ENCODE measurements at places on chromosomes 6 and 20.
A peak's percentile ranks its signal among the peaks of the same experiment; 100 is the strongest.

DNA sequence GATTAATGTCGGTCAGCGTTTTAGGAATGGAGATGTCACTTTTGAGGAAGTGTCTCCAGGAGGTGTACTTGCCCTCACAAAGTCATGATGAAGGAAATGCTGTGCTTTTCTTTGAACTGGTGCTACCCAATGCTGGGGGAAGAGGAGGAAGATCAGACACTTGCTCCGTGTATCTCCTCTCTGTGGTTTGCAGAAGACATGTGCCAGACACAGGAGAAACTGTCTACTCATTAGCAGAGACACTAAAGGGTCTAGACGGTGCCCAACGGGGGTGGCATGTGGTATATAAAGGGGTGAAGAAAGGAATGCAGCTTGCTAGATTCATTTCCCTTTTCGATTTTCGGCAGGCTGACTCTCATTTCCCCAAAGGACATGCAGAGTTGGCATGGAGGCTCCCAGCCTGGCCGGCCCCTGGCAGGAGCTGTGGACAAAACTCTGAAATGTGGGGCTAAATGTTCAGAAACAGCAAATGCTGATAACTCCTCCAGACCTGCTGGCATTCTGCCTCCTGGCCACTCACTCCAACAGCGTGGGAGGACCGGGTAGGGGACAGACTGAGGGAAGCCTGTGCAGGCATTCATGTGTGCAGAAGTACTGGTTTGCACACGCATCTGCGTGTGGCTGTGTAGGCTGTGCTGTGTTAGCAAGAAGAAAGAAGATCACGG is 59.6 kb upstream of the QKI start:
- DNase-seq, result peak; percentile 89

GRCh38 chr6:94751641-94752329 is 825.5 kb upstream of the MANEA start:
- DNase-seq, result no peak

GRCh38 chr6:124947971-124948451 is 14.2 kb upstream of the RNF217 start:
- no peak for DNase-seq

GRCh38 chr6:21478883-21479539 is 114.5 kb upstream of the SOX4 start:
- DNase-seq, result peak; percentile 30

GRCh38 chr20:50260479-50261221 is 70.0 kb downstream of the CEBPB start:
- no peak for DNase-seq

- DNase-seq, result no peak
Measured at GRCh38 chr20:57659517-57660180, 39.4 kb upstream of the ZBP1 start.

DNA sequence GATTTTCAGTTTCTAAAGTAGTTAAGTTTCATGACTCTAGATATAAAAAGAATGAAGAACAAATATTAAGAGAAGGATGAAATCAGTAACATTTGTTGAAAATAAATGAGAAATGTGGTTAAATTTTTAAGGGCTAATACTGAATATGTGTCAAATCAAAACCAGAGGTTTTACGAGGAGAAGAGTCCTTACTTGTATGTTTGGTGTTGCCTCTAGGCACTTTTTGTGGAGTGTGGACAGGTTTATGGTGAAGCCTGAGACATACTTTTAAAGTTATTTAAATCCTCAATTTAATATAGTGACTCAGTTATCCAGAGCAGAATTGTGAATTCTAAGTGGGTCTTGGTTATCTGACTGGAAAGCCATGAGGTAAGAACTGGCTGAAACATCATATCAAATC is 68.7 kb downstream of the COL19A1 start:
- DNase-seq, result no peak

DNA sequence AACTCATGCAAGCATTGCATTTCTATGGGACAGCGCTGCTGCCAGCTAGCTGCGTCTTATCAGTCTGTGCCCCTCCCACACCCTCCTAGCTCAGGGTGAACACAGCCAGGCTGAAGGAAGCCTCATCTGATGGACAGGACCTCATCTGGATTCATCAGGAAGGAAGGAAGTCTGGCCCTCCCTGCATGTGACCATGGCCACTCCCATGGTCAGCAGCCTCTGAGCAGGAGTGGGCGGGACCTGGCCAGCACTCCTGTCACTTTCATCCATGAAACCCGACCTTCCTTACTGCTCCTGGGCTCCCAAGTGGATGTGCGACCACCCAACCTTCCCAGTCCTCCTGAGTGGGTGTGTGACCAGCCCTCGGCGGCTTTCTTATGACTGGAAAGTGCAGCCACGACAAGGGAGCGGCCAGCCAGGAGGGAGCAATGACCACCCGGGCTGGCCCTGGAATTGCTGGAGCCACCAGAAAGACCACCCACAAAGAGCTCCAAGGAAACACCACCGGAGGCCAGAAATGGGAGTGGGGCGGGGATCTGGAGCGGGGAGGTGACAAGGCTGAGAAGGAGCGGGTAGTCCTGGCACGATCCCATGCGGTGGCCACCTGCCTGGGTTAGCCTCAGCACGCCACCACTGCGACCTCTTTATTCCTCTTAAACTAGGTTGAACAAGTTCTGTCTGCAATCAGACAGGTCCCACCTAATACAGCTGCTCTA is 241.2 kb downstream of the TTLL2 start:
- peak; percentile 37 for DNase-seq

GRCh38 chr6:74166849-74167248 is 470.8 kb downstream of the CD109 start:
- no peak for DNase-seq

GRCh38 chr6:94026575-94026974 is 607.2 kb upstream of the EPHA7 start:
- no peak for DNase-seq

- peak; percentile 55 for DNase-seq
Measured at GRCh38 chr6:35064757-35065440, 76.2 kb downstream of the TCP11 start.

GRCh38 chr6:51365566-51365965 is 546.9 kb downstream of the TFAP2B start:
- no peak for DNase-seq

GRCh38 chr6:143536461-143536865 is 24.9 kb upstream of the FUCA2 start:
- DNase-seq, result peak; percentile 50

DNA sequence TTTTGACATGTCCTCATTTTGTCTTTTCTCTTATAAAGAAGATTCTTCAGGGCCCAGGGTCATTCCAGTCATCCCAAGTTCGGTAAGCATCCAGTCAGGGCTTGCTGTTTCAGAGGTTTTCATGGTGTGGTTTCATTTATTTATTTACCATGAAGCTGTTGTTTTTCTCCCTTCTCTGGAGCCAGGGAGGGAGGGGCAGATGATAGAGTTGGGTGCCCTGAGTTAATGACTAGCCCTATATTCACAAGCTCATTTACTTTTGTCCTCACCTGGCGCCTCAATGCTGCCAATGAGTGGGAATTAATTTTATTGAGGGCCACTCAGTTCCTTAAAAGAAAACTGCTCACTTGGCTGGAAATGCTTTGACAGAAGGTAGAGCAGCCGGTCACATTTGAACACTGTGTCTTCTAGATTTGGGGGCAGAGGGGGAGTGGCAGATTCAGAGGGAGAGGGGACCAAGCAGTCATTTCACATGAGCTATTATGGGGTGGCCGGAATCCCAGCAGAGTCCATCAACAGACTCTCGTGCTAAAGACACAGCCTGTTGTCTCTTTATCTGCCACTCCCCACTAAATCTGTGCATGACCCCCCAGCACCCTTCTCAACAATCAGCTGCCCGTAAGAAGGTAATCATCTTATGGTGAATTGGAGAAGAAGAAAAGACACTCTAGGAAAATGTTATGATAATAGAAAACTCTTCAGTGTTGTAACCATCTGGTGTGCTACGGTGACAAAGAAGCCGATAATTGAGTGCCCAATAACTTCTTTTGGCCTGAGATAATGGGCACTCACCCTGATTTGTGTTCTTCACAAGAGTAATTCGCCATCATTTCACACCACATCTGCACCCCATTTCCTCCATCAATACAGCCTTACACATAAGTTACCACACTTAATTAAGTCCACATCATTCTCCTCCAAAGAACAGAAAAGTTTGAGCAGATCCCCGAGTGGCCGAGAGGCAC is 573.5 kb upstream of the JAG1 start:
- no peak for DNase-seq

DNA sequence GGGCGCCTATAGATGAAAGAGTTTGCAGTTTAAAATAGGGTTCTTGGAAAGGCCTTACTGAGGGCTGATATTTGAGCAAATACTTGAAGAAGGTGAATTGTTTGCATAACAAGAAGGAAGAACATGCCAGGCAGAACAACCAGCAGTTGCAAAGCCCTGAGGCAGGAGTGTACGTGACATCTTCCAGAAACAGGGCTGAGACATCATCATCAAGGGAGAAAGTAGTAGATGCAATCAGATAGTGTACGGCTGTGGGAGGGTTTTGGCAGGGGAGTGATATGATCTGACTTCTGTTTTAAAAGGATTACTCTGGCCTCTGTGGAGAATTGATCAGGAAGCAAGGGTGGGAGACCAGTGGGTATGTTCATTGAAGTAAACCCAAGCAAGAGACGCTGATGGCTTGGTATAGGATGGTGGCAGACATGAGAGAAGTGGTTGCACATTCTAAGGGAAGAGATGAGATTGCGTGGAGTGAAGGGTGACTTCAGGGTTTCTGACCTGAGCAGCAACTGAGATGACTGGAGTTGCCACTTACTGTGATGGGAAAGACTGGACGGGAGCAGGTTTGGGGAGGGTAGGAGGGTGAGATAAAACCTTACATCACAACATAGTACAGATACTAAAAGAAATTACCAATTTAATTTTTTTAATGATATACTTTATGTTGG is 28.8 kb downstream of the RIOK1 start:
- no peak for DNase-seq

DNA sequence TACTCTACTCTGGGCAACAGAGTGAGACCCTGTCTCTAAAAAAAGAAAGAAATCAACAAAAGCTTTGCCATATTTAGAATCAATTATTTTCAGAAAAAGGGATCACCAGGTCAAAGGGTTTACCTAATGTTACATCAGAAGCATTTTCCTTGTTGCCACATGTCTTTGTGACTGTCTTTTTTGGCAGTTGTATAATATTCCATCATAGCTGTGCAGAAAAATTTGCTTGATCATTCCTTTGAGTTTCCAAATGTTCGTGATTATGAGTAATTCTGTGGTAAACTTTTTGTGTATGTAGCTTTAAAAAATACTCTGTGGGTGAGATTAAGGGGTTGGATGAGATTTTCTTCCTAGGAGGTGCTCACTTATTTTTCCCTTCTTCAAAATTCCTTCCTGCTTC is 26.4 kb downstream of the PNPLA1 start:
- no peak for DNase-seq

DNA sequence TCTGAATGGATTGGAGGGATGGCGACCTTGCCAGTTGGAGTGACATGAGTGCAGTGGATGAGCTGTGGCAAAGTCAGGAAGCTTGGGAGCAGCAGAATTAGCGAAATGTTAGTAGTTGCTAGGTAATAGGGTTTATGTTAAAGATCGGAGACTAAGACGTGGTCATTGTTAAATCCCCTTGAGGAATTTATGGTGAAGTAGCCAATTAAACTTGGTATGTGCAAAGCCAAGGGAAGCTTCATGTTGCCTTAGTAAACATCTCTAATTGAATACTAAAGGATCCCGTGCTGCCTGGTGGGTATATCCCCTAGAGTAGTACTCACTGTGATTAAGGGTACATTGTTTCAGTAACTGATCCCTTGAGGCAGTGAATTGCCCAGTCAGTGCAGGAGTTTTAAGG is 106.0 kb downstream of the PRIM2 start:
- no peak for DNase-seq

- no peak for DNase-seq
Measured at GRCh38 chr6:112235956-112236355, 18.4 kb downstream of the LAMA4 start.

DNA sequence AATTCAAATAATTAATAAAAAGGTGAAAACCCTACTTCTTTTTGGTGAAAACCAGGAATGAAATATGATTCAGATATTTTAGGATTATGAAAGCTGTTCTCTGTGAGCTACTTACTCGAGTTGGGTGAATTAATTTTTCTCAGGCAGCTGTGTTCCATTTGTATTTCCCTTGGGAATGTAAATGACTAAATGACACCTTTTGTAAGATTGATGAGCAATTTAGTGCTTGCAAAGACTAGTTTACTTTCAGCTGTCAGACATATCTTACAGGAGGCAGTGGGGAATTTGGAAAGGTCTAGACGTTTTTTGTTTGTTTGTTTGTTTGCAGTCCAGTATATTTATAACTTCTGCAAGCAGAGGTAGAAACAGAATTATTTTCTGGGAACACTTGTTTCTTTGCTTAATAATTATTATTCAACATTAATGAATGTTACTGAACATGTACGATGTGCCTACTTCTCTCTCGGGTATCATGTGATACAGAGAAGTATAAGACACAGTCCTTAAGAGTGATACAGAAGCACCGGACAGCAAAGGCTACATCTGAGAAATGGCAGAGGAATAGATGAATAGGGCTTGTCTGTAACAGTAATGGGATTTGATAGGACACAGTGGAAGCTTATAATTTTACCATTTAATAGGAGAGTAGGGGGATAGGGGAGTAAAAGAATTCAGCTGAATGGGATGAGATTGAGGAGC is 91.3 kb downstream of the AKAP7 start:
- no peak for DNase-seq

- DNase-seq, result no peak
Measured at GRCh38 chr6:23927935-23928334, 198.1 kb upstream of the NRSN1 start.

DNA sequence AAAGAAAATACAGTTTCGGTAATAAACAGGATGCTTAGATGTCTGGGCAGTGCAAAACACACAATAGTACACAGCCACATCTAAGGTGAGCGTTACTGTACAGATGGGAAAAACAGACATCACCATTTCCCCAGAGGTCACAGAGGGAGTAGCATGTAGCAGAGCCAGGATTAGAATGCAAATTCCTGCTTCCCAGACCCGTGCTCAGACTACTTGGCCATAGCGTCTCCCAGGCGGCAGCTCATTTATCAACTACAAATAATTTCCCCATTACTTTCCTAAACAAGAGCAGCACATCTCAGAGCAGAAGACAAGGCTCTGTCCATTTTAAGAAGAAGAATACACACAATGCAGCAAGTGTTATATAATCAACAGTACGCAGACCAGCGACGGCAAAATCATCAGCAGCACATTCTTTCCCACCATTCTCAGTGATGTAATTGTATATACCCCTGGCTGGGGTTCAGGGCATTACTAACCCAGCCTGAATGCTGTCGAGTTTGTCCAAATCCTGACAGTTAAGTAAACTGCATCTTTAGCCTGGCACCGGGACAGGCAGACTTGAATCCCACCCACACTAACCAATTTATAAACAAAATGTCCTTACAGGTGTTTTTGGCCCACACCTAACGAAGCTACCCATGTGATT is 61.9 kb downstream of the CNKSR3 start:
- no peak for DNase-seq
